ENCODE measurements at places on chromosomes 4 and X.
A peak's percentile ranks its signal among the peaks of the same experiment; 100 is the strongest.

- peak; percentile 58 for DNase-seq
Measured at GRCh38 chr4:1410491-1411325, 4.5 kb upstream of the NKX1-1 start.

DNA sequence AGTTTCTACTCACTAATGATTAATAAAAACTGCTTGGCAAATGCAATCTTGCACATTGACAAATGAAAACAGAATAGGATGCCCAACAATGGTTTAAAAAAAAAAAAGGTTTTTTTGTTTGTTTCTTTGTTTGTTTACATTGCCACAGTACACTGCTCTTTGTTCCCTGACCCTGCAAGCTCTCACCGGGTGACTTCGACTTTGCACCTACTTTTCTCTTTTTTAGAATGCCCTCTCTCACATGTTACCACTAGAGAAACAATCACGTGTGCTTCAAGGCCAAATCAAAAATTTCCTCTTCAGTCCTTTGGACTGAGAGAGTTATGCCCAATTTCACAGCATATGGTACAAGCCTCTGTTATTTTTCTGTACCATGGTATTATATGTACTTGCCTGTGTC lies 101.5 kb downstream of the DMD start:
- no peak for DNase-seq

GRCh38 chr4:152087335-152087734 lies 326.5 kb upstream of the GATB start:
- DNase-seq = no peak

DNA sequence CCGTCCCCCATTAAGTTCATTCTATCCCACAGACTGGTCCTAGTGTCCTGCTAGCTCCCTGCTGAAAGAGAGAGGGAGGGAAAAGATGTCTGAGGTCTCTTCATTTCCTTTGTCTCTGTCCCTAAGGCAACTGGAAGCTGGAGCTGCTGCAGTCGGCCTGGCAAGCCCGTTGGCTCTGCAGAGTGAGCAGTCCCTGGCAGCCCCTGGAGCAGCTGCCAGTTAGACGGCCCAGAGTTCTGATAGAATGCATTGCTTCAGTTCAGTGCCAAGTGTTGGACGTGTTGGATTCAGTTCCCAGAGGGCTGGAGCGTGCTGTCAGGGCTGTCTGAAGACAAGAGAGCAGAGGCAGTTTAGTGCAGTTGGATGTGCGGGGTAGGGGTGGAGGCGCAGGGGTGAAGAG lies 975 bp downstream of the KCNE5 start:
- no peak for DNase-seq

DNA sequence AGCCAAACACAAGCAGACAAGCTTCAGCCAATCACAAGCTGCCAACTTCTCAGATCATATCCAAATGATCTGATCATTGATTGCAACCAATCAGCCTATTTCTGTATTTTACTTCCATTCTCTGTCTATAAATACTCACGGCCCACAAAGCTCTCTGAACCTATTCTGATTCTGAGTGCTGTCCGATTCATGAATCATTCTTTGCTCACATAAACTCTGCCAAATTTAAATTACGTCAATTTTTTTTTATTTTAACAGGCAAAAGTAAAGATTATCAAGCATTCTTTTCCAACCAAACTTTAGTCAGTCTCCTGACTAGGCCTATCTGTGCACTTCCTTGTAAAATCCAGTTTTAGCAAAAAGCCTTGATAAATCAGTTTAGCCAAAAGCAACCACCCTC lies 1.8 kb upstream of the TCEANC start:
- no peak for DNase-seq

DNA sequence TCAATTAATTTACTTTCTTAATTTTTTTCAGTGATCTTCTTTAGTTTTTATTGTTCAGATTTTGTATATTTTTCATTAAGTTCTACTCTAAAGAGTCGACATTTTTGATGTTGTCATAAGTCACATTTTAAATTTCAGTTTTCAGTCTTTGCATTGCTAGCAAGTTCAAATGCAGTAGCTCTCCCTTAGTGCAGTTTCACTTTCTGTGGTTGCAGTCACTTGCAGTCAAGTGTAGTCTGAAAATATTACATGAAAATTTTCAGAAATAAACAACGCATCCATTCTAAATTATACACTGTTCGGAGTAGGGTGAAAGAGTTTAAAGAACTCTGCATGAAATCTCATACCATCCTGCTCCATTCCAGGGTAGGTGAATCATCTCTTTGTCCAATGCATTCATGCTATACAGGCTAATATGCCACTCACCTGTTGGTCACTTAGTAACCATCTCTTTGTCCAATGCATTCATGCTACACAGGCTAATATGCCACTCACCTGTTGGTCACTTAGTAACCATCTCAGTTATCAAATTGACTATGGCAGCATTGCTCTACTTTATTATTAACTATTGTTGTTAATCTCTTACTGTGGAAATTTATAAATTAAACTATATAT lies 356.9 kb downstream of the STPG2 start:
- no peak for DNase-seq

DNA sequence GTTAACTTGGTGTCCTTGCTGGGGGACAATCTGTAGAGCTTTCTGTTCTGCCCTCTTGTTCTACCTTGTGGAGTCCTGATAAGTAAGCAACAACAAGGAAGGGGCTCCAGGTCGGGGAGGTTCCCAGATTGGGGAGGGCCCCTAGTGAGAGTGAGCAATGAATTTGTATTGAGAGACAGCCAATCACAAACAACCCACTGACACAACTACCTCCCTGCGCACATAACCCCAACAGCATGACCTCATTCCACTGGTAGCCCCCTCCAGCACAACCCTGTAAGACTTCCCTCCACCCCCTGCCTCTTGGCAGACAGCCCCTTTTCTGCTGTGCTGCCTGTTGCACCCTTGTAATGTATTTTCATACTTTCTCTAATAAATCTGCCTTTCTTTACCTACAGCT lies 19.7 kb upstream of the PNPLA4 start:
- no peak for DNase-seq

DNA sequence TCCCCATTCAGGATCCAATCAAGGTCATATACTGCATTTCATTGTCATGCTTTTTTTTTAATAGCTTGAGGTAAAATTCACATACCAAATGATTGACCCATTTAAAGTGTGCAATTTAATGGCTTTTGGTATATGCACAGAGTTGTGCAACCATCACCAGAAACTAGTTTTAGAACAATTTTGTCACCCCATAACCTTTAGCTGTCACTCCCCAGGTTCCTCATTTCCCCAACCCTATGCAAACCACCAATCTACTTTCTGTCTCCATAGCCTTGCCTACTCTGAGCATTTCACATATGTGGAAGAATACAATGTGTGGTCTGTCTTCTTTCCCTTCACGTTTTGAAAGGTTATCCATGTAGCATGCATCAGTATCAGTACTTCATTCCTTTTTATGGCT lies 1.4 kb upstream of the SMAD1 start:
- DNase-seq = no peak

DNA sequence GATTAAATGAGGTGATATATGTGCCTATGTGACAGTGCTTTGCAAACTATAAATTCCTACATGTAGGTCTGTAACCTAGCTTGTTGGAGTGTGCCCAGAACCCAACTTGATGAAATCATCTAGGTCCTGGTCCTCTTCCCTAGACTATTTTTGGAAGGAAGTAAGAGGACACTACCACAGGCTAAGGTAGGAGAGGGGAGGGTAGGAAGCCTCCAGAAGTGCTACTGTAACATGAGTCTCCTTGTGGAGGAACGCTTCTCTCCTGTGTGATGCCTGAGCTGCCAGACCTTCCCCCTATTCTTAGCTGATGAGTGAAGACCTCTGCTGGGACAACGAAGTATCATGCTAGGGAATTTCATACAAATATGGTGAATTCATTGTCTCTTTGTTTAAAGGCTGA lies 41.8 kb upstream of the IL21 start:
- no peak for DNase-seq

DNA sequence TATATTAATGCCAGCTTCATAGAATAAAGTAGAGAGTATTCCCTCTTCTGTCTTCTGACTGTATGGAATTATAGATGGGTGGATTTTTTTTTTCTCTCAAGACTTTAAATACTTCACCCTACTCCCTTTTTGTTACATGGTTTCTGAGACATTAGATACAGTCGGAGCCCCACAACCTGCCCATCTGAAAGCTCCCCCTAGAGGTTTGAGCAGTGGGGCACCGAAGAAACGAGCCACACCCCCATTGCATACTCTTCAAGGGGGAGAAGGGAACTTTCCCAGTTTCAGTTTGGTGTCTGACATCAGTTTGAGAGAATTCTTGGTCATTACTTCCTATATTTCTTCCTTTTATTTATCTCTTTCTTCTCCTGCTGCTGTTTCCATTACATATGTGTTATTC lies 437.6 kb upstream of the AGA start:
- DNase-seq = no peak

DNA sequence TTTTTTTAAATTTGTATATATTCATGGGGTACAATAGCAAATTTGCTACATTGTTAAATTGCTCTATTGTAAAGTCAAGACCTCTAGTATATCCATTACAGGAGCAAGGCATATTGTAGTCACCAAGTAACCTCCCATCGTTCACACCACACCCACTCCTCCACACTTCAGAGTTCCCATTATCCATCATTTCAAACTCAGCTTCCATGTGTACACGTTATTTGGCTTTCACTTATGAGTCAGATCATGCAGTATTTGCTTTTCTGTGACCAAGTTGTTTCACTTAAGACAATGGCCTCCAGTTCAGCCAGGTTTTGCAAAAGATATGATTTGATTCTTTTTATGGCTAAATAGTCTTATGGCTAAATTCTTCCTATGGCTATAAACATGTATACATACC lies 2614.2 kb downstream of the PCDH7 start:
- no peak for DNase-seq

- no peak for DNase-seq
Measured at GRCh38 chr4:184432127-184432922, 42.0 kb downstream of the IRF2 start.

DNA sequence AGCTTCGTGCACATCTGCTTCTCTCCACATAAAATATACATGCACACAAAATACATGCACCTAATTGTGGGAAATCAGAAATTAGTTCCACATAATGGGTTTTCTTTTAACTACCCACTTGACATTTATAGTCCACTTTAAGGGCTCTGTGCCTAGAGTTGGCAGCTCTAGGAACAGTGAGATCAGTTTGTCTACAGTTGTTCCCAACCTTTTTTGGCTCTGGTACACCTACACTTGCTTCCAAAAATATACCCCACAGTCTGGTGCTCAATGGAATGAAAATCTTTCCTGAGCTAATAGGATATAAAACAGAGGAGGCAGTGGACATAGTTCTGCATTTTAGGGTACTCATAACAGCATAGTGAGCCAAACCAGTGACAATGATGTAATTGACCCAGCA lies 36.1 kb downstream of the HDAC8 start:
- no peak for DNase-seq

- DNase-seq = no peak
Measured at GRCh38 chr4:172951679-172952451, 216.7 kb upstream of the GALNT7 start.

DNA sequence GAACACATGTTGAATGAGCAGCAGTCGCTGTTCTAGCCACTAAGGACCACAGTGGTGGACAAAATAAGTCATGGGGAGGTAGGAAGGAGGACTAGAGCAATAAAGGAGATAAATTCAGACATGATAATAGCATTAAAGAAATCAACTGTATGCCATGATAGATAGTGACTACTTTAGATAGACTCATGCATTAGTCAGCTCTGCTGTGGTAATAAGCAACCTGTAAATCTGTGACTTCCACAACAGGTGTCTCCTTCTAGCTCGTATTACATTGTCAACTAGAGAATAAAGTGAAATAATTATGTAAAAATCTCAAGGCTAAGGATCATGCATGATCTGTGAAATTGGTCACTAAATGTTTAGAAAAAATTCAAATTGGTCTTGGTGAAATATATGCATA lies 77.9 kb downstream of the WWC2 start:
- DNase-seq = no peak

- no peak for DNase-seq
Measured at GRCh38 chr4:108991551-108992328, 228.9 kb upstream of the ETNPPL start.

DNA sequence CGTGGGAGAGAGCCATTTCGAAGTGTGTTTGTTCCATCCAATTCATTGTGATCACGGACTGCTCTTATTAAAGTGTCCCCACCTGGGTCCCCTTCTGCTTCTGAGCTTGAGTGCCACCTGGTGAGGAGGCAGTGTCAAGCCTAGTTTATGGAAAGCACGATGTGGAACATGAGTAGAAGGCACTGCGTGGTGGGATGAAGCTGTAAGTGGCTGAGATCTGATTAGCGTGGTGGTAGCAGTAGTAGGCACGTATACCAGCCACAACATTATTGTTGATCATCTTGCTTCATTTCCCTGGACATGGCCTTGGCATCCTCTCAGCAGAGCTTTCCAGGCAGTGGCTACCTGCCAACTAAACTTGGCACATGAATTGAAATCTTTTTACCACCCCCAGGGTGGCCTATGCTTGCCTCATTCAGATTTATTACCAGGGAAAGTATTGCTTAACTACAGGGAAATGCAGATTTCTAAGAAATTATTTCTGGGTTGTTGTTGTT lies 46.4 kb downstream of the GPAT3 start:
- DNase-seq = peak; percentile 63

DNA sequence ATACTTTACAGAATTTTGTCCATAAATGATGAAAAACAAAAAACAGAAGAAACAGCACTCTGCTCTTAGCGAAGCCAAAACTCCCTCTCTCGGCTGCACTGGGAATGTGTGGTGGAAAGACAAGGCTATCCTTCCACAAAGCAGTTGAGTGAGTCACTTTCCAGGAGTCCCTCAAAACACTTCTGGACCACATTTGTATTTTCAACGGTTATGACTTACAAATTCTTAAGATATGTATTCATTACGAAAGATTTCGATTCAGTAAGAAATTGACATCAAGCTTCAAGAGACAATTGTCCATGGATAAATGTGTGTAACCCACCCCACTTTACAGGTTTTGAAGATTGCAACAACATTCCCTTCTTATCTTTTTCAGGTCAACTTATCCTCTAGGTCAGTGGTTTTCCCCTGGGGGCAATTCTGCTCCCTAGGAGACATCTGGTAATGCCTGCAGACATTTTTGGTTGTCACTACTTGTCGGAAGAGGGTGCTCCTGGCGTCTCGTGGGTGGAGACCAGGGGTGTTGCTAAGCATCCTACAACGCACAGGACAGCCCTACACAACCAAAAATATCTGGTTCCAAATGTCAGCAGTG lies 66.7 kb upstream of the MTNR1A start:
- DNase-seq = no peak

- DNase-seq = no peak
Measured at GRCh38 chr4:113480109-113480508, 281.4 kb downstream of the CAMK2D start.

- no peak for DNase-seq
Measured at GRCh38 chr4:112853662-112854256, 195.7 kb upstream of the ANK2 start.

GRCh38 chr4:89008166-89008565 lies 48.8 kb downstream of the FAM13A start:
- DNase-seq = no peak
